ENCODE measurements at places on chromosomes 6 and 20. TPM values are rescaled to one million over a fixed set of nuclear protein-coding genes. Genes with fewer than 3 reads are reported as not detected.

- no peak for DNase-seq
Measured at GRCh38 chr6:80094017-80094416, 12.5 kb upstream of the BCKDHB start.

- DNase-seq: no peak
Measured at GRCh38 chr20:42923348-42923918, 266.3 kb downstream of the PTPRT start.

DNA sequence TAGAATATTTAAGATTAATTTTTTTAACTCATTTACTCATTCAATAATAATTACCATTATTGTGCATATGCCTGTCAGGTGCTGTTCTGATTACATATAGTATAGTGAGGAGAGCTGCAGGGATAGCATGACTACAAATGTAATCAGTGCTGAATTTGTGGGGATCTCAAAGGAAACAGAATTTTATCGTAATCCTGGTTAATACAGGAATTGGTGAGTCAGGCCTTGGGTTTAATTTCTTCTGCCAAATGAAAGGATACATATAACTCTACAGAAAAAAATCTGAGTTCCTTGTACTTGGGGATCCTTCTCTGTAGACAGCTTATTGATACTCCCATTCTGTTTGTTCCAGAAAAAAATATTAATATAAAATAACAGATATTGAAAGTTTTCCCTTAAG lies 297.2 kb downstream of the GJA1 start:
- no peak for DNase-seq

GRCh38 chr6:119207971-119208725 lies 129.7 kb upstream of the FAM184A start:
- DNase-seq: no peak

Gene HELZ2
- 50.8 TPM for total RNA-seq

DNA sequence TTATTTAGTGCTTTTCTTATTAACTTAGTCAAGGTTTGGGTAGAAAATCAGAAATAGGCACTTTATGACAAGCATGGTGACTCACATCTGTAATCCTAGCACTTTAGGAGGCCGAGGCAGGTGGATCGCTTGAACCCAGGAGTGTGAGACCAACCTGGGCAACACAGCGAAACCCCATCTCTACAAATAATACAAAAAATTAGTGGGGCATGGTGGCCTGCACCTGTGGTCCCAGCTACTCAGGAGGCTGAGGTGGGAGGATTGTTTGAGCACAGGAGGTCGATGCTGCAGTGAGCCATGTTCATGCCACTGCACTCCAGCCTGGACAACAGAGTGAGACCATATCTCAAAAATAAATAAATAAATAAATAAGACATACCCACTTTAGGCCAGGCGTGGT lies 51.3 kb upstream of the THEMIS start:
- no peak for DNase-seq

DNA sequence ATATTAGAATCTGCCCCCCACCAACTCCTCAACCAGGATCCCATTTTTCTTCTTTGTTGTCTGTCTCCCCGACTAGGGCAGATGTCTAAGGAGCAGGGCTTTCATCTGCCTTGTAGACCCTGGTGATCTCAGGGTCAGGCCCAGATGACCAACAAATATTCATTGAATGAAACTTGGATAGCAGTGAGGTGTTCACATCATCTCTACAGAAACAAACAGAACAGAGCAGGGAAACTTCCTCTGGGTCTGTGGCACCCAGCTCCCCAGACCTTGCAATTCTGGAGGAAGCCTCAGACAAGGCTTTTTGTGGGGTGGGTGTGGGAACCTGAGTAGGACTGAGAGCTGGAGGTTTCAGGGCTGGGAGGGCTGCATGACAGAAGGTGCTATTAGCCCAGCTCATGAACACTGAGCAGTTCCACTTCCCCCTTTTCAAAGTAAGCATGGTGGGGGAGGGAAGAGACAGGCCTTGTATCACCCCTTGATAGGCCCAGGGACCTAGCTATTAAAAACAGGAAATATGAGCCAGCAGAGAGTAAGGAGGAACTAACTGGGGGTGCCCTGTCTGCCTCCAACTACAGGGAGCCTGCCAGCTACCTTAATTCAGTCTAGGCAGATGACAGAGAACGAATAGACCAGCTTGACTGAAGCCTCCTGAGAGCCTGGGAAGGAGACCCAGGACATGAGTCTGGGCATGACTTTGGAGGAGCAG lies 37.3 kb upstream of the TOP1 start:
- no peak for DNase-seq

DNA sequence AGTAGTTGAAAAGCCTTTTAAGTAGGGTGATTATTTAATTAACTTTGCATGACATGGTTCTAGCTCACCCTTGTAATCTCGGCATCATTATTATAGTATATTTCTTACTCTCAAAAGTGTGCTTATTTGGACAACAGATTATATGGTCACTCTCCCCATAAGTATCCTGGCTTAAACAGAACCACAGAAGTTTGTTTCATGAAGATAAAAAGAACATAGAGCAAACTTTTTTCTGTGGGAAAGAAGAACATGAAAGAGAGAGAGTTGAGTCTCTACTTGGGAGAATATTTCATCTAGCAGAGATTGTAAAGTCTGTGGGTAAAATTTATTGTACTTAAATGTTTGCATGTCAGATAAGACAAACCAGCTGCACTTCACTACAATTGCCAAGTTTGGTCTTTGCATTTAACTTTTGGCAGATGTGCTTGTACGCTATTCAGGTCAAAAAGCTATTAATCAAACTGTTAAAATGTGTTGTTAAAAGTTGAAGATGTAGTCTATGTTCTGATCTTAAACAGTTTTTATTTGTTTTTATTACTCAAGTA lies 33.4 kb upstream of the PRIM2 start:
- no peak for DNase-seq

Gene SPEF1
- total RNA-seq: not detected

Gene CLPSL1
- not detected for total RNA-seq

DNA sequence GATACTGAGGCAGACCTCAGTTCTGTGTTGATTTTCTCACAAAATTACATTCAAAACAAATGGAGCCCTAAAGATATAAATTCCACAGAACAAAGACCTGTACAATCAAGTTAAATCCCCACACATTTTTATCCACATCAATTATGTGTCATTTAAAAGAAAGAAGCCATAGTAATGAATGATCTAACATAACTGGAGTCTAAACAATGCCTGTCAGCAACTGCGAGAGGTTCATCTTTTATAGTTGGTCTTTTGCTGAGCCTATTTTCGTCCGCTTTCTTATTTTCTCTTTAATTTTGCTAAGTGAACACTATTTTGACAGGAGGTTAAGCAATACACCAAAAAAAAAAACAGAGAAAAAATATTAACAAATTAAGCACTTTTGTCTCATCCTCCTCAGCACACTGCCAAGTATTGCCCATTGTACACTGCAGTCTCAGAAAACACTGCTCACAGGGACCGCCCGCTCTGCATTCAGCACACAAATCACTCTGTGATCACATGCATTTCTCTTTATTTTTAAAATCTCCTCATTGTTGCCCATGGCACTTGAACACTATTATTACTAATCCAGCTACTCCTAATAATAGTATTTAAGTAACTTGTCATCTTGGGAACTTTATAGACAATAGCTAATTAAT lies 140.8 kb downstream of the BTBD9 start:
- DNase-seq: no peak

Gene PKHD1
- not detected for total RNA-seq

DNA sequence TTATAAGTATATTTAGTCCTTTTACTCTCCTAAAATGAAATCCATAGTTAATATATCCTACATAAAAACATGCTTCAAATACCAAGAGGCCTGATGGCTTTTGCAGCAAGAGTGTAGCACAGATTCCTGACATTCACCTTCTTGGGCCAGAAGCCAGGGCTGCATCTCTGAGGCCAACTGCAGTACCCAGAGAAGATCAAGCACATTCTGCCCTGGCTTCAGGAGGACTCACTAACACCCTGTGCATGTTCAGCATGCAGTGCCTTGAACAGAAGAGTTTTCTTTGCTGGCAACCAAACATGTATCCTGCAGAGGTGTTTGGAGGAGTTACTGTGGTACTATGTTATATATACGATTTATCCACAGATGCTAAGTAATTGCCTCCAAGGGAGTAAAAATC lies 90.3 kb downstream of the FHL5 start:
- no peak for DNase-seq

GRCh38 chr20:46746956-46747526 lies 37.6 kb downstream of the SLC2A10 start:
- DNase-seq: no peak

All from mesenteric fat pad (tissue), 1 donor.